ENCODE measurements at places on chromosomes 4 and X. TPM values are rescaled to one million over a fixed set of nuclear protein-coding genes. Genes with fewer than 3 reads are reported as not detected.

Gene DCAF12L2
- not detected for total RNA-seq

- H3K36me3 ChIP-seq = no peaks in the 10 kb centered on the region
- no peak for DNase-seq
- no peaks in the 10 kb centered on the region for H3K4me1 ChIP-seq
Measured at GRCh38 chr4:150021483-150021882, 56.8 kb upstream of the DCLK2 start.

DNA sequence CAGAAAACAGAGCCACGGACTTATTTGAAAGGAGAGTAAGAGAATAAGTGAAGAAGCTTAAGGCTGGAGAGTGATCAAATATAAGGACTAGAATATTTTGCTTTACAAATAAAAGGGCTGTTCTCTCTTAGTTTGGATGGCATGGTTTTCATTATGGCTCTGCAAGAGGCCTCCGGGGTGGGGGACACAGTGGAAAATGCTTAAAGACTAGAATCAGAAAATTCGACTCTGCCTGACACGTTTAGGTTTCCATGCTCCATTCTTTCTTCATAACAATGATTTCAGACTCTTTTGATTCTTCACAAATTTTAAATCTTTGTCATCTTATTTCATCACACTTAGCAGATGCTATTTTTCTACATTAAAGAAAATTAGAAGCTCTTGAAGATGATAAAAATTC is 632.4 kb upstream of the BOD1L1 start:
- no peak overlapping the region for H3K4me3 ChIP-seq
- no peak for DNase-seq
- no peaks in the 10 kb centered on the region for H3K27me3 ChIP-seq

Gene NSUN7
- total RNA-seq = 0.10 TPM

GRCh38 chr4:161252520-161253141 is 911.2 kb downstream of the FSTL5 start:
- no peak overlapping the region for H3K4me3 ChIP-seq
- no peaks in the 10 kb centered on the region for H3K27me3 ChIP-seq
- no peak overlapping the region for H3K27ac ChIP-seq
- DNase-seq = no peak
- no peaks in the 10 kb centered on the region for H3K36me3 ChIP-seq

DNA sequence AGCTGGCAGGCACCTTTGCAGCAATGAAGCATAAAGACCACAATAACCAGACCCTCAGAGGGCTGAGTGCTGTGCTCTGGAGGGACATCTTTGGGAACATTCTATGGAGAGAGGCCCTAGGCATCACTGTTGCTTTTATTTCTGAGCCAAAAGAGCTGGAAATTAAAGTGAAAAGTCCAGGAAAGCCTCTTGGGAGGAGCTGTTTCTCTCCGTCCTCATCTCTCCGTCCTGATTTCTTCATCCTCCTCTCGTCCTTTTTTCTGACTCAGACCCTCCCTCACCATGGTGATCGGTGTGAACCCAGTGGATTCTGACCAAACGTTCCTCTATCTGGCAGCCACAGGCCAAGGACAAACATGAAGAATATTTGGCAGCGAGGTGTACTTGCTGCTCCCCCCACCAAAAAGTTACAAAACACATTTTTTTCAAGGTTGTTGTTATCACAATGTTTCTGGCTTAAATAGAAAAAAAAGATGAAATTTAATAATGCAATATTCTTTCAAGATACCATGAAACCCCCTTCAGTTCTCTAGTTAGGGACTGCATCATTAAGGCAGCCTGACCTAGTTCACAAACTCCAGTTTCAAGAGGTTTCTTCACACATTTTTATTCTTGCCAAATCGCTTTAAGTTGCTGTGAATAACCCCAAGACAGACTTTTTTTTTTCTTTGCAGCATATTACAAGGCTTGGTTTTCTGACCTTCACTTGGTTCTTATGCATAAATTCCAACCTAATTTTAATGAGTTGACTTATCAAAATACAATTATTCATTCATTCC is 80.2 kb downstream of the SCD5 start:
- H3K27ac ChIP-seq = no peak overlapping the region
- no peak for DNase-seq
- H3K4me1 ChIP-seq = no peaks in the 10 kb centered on the region
- no peak overlapping the region for H3K4me3 ChIP-seq
- no peaks in the 10 kb centered on the region for H3K36me3 ChIP-seq
- peaks cover 3% of the 10 kb centered on the region for H3K27me3 ChIP-seq

DNA sequence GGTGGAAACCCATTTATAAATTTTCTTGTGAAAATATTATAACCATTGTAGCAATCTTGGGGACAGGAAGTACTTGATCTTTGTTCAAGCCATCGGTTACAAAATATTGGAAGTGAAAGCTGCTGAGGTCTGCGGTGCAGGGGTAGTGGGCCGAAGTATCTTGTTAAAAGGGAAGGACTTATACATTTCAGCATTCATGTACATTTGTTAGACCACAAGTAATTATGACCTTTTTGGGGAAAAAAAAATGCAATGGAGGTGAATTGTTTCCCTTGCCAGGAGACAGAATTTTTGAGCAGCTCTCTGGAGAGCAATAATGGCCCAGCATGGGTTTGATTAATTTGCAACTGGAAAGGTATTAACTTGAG is 121.3 kb downstream of the EGF start:
- no peak for DNase-seq
- peaks cover 22% of the 10 kb centered on the region for H3K27me3 ChIP-seq
- no peaks in the 10 kb centered on the region for H3K4me1 ChIP-seq

DNA sequence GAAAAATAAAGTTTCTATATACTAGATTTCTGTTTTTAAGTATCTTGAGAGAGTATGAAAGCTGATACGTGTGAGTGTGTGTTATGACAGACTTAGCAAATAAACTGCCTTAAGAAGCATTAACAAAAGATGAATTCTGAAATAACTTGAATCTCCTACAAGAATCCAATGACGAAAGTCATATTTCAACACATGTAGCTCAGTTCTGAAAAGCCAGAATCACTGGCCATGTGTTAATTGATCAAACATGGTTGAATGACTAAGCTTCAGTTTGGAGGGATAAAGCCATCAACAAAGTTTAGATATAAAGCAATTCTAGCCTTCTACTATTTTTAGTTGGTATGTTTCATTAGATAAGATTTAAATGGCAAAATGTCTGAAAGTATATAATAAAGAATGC is 88.5 kb upstream of the ETNPPL start:
- no peak for DNase-seq
- no peak overlapping the region for H3K27ac ChIP-seq
- H3K36me3 ChIP-seq = no peaks in the 10 kb centered on the region

Gene CXCL8
- 0.56 TPM for total RNA-seq

Gene LUZP4
- not detected for total RNA-seq

Gene PRPS1
- total RNA-seq = 141 TPM

Gene KDM6A
- 21.5 TPM for total RNA-seq

- DNase-seq = no peak
- H3K4me1 ChIP-seq = peaks cover 69% of the 10 kb centered on the region
- H3K4me3 ChIP-seq = no peak overlapping the region
Measured at GRCh38 chr4:77798385-77798784, 20.8 kb downstream of the CNOT6L start.

- H3K36me3 ChIP-seq = no peaks in the 10 kb centered on the region
- no peak overlapping the region for H3K4me3 ChIP-seq
- no peaks in the 10 kb centered on the region for H3K4me1 ChIP-seq
- no peak overlapping the region for H3K27ac ChIP-seq
- DNase-seq = no peak
Measured at GRCh38 chr4:138275963-138276621, 33.9 kb upstream of the SLC7A11 start.

- H3K36me3 ChIP-seq = no peaks in the 10 kb centered on the region
- no peaks in the 10 kb centered on the region for H3K4me1 ChIP-seq
- no peaks in the 10 kb centered on the region for H3K27me3 ChIP-seq
- no peak overlapping the region for H3K4me3 ChIP-seq
- no peak for DNase-seq
- H3K27ac ChIP-seq = no peak overlapping the region
Measured at GRCh38 chr4:95517576-95518345, 31.0 kb downstream of the UNC5C start.

Gene RBM41
- 9.5 TPM for total RNA-seq

GRCh38 chr4:62191451-62192240 is 991.5 kb downstream of the ADGRL3 start:
- H3K4me3 ChIP-seq = no peak overlapping the region
- H3K27me3 ChIP-seq = no peaks in the 10 kb centered on the region
- no peaks in the 10 kb centered on the region for H3K36me3 ChIP-seq
- H3K4me1 ChIP-seq = no peaks in the 10 kb centered on the region

DNA sequence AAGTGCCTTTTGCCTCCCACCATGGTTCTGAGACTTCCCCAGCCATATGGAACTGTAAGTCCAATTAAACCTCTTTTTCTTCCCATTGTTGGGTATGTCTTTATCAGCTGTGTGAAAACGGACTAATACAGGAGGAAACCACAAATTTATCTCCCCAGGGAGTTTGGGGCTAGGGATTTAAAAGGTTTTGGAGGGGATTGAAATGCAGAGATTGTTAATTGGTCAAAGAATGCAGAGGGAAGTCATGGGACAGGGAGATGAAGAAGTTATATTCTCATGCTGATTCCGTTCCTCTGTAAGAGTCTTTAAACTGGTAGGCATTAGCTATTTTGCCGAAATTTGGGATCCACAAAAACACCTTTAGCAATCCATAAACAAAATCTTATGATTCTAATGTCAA is 57.9 kb downstream of the TKTL2 start:
- H3K36me3 ChIP-seq = no peaks in the 10 kb centered on the region
- no peak overlapping the region for H3K27ac ChIP-seq
- no peak for DNase-seq
- no peak overlapping the region for H3K4me3 ChIP-seq
- H3K4me1 ChIP-seq = no peaks in the 10 kb centered on the region

Gene MAGEA2B
- total RNA-seq = not detected

DNA sequence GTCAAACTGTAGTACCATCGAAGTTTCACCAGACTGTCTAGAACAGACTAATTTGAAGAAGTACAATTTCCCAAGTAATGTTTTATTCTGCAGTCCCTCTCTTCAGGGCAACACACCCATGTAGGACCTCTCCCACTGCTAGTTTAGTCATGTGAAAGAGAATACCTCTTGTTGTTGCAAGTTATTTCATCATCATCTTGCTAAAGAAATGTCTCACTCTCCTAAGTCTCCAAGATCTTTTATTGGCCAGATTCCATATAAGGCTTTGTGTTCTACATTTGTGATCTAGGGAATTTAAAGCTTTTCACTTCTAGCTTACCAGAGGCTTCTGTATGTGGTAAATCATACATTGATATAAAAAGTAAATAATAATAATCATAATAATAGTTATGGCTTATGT is 745.3 kb upstream of the MAGEB2 start:
- DNase-seq = no peak
- H3K27ac ChIP-seq = no peak overlapping the region
- H3K27me3 ChIP-seq = no peaks in the 10 kb centered on the region
- no peaks in the 10 kb centered on the region for H3K36me3 ChIP-seq
- no peaks in the 10 kb centered on the region for H3K4me1 ChIP-seq
- no peak overlapping the region for H3K4me3 ChIP-seq

Gene CDKL5
- total RNA-seq = 1.4 TPM

DNA sequence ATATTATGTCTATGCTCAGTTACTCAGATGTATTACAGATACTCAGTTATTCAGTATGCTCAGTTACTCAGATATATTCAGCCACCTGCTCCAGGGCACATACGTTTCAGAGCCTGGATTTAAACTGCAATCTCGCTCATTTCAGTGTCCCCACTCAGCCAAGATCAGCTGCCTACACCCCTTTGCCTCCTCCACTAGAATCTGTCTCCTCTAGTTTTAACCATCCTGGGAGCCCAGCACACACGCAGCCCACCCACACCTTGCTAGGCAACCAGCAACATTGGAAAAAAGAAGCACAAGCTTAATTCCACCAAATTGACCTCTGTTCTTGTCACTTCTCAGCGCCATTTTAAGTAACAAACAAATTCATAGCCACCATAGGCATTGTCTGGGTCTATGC is 246.2 kb downstream of the QDPR start:
- no peak overlapping the region for H3K27ac ChIP-seq
- peaks cover 21% of the 10 kb centered on the region for H3K27me3 ChIP-seq
- H3K4me3 ChIP-seq = no peak overlapping the region
- no peak for DNase-seq
- H3K4me1 ChIP-seq = no peaks in the 10 kb centered on the region

Gene NLRP2B
- total RNA-seq = not detected

DNA sequence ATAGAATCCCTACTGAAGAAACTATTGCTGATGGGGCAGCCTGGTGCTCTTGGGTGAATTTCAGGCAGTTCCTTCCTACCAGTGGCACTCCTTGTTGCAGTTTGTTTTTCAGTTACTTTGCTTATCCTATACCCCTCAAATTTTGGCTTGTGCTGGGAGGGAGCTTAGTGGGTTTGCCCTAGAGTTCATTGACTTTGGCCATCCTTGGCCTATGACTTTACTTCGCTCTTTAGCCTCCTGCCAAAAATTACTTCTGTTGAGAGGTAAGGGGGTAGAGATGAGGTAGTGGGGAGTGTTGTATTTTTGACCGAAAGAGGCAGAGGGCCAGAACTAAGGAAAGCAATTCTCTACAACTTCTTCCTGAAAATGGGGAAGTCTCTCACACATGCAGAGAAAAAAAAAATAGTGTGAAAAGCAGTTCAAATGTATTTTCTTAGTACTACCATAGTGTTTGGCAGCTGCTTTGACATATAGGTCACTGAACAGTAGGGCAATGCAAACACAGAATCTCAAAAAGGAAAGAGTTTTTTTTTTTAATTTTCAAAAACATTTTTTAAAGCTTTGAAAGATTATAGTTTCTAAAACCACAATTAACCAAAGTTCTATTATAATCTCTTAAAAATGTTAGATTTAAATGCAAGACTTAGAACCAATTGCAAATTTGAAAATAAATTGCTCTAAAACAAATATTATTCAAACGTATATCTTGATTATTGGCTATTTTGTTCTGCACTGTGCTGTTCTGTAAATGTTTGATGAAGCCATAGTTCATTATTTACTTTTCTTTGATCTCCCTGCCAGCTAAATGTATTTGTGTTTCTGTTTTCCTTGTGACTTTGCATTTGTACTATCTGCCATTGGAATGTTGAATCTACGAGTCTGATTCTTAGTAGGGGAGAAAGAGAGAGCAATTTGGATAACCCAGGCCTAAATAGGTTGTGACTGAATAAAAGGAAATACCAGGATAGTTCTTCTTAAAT is 73.6 kb downstream of the DCK start:
- no peaks in the 10 kb centered on the region for H3K36me3 ChIP-seq
- H3K27ac ChIP-seq = no peak overlapping the region
- no peak overlapping the region for H3K4me3 ChIP-seq
- no peaks in the 10 kb centered on the region for H3K4me1 ChIP-seq
- H3K27me3 ChIP-seq = no peaks in the 10 kb centered on the region

GRCh38 chr4:56475917-56476316 is 8.5 kb downstream of the SRP72 start:
- no peak overlapping the region for H3K27ac ChIP-seq
- peaks cover 57% of the 10 kb centered on the region for H3K36me3 ChIP-seq
- H3K27me3 ChIP-seq = no peaks in the 10 kb centered on the region

DNA sequence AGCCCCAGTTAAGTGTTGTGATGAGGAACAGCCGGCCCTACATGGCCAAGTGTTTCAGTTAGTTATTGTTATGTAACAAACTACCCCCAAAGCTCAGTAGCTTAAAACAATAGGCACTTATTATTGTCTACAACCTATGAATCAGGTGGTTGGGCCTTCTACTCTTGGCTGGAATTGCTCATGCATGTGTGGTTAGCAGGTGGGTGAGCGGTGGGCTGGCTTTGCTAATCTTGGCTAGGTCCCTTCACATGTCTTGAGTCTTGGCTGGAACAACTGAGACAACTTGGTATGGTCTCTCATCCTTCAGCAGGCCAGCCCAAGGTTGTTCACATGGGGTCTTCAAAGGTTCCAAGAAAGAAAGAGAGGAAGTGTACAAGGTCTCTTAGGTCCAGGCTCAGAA is 54.5 kb upstream of the CHRNA9 start:
- H3K4me3 ChIP-seq = no peak overlapping the region
- H3K36me3 ChIP-seq = no peaks in the 10 kb centered on the region
- H3K27me3 ChIP-seq = no peaks in the 10 kb centered on the region
- H3K27ac ChIP-seq = peak overlapping the region; percentile 21
